ENCODE measurements at places on chromosomes 2 and 18.

GRCh38 chr2:209771474-209772289 lies at the start of gene UNC80:
Gene UNC80 (plus strand): TSS chr2:209771832. CDS start chr2:209772073, 241 bp downstream.
- DNase-seq, result peak; percentile 73

DNA sequence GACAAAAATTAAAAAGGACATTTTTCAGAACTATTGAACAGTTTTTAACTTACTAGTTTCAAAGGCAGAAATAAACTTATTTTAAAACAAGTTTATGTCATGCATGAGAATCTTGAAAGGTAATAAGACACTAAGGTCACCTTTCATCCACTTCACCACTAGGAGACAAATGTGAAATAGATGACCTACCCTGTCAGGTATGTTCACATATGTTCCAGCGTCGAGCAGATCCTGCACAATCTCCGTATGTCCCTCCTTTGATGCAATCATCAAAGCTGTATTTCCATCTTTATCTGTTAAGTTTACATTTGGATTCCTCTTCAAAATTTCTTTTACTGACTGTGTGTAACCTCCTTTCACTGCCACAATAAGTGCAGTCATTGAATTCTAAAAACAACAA lies 34.7 kb downstream of the KIDINS220 start:
- DNase-seq, result no peak

- DNase-seq, result no peak
These were observed 115.0 kb downstream of the SPTBN1 start for GRCh38 chr2:54570925-54571694.

- DNase-seq, result no peak
These were observed 29.6 kb downstream of the STEAP3 start for GRCh38 chr2:119253114-119253702.

DNA sequence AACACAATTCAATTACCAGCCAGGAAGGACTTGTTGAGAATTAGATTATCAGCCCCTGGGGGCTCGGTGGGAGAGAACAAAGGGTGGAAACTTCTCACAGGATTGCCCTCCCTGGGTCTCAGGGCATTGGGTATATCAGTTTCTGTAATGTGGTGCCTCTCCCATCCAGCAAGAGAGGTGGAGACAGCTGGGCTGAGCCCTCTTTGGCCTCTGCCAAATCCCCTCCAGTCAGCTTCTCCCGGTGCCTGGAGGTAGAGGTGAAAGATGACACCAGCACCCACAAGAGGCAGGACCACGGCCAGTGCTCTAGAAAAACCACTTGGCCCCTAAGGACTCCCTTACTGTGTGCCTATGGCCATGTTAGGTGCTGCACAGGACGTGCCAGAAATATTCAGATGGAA lies 179.7 kb downstream of the HAUS1 start:
- no peak for DNase-seq
